Stimulated activated CD8-positive, alpha-beta memory T cell treated with anti-CD3 and anti-CD28 coated beads, Interleukin-4, amount 100 ng/mL, for 1 hour (primary cell): ENCODE measurements at places on chromosomes 1 and 21.

- DNase-seq, result no peak
These were observed 245.4 kb downstream of the KCNJ6 start for GRCh38 chr21:37670883-37671282.

DNA sequence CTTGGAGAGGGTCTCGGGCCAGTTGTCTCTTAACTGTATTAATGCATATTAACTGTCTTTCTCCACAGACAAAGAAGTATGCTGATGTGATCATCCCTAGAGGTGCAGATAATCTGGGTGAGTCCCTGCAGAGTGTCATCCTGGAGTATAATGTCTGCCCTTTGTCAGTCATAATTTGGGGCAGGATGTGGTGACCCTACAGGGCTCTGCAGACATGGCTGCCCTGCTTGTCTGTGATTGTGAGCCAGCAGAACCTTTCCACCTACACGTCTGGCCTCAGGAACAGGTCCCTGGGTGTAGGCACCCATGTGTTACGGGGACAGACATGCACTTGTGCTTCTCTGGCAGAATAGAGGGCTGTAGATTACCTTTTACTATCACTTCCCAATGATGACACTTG lies 78.4 kb downstream of the UCK2 start:
- DNase-seq, result no peak

- DNase-seq, result no peak
These were observed 842 bp upstream of the SPRR2A start for GRCh38 chr1:153058154-153058553.

- DNase-seq, result no peak
These were observed 21.1 kb upstream of the ACTRT2 start for GRCh38 chr1:3000214-3000613.

- no peak for DNase-seq
These were observed 735.7 kb upstream of the CXADR start for GRCh38 chr21:16777041-16777720.

GRCh38 chr1:160148121-160148520 lies 3.3 kb upstream of the ATP1A4 start:
- no peak for DNase-seq

DNA sequence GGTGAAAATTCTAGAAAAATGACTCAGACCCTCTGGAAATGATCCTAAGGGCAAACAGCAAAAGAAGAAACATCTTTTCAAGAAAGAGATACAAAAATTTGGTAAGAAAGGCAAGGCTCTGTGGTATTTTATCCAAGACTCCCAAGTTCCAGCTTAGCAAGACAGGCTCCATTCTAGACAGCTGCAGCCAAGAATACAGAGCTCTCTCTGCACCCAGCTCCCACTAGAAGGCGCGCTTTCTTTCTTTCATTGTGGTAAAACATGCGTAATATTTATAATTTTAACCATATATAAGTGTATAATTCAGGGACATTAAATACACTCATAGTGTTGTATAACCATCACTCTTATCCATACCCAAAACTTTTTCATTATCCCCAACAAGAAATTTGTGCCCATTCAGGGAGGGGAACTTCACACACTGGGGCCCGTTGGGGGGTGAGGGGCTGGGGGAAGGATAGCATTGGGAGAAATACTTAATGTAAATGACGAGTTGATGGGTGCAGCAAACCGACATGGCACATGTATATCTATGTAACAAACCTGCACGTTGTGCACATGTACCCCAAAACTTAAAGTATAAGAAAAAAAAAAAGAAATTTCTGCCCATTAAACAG lies 2.2 kb upstream of the HFM1 start:
- no peak for DNase-seq

GRCh38 chr1:40936931-40937339 lies 42.6 kb upstream of the CTPS1 start:
- DNase-seq, result no peak
